NCI-H748 treated with DMSO at 0.1 percent for 48 hours (cell line): ENCODE measurements at places on chromosomes 11 and 22.

DNA sequence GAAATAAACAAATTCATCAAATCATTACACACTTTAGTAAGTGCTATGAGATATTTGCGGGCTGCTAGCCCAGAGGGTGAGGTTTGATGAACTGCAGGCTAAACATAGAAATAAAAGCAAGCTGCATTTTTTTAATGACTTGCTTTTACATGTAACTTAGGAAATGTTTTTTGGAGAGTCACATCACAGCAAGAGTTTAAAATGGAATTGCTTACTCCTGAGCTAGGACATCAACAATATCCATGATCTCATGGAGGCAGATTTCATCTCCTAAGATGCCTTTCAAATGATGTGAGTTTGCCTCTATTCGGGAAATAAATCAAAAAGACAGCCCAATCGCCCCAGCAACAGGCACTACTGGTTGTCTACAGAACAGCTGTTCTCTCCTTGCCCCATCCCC, 73.4 kb upstream of the CD44 start:
- DNase-seq: no peak

DNA sequence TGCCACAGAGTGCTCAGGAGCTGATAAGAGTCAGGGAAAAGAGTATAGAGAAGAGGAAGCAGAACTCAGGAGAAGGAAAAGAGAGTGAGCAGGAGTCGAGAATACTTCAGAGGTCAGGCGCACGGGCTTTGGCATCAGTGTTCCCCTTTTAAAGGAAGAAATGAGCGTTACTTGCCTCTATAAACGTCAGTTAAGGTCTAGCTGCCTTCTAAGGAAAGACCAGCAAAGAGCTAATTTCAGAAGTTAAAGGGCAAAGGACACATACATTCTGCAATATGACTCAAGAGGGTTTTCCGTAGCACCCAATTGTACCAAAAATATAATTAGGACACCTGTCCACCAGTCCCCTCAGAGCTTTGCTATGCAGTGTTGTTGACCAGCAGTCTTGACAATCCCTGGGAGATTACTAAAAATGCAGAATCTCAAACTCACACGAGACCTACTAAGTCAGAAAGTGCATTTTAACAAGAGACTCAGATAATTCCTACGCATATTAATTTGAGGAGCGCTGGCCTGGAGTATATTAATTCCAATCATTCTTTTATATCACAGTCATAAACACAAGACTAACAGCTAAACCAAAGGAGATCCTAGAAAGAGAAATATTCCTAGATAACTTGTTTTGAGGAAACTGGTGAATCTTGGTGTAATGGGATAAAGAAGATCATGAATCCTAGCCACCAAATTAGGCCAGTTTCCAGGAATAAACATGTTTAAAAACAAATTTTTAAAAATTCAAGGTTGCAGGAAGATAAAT, 249.0 kb downstream of the CADM1 start:
- no peak for DNase-seq

DNA sequence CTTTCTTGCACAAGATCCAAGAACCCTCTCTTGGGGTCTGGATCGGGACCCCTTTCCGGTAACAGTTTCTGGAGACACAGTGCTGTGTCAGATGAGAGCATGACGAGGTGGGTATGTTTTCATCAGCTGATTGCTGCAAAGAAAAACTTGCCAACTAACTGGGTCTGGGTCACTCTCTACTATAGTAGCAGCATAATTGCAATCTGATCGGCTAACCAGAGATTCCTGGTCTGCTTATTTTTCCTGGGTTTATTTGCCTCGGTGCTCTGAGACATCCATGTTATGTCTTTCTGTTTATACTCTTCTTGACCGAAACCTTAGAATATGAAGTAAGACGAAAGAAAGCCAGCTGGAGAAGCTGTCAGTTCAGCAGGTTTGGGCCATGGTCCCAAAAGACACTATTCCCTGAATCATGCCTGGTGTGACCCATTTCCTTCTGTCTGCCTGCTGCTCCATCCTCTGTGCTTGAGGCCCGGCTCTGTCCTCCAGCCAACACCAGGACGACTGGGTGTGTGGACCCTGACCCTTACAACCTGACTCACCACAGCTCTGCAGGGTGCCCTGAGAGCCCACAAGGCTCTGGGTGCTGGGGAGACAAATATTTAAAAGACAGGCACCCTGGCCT, 24.1 kb upstream of the CLMP start:
- no peak for DNase-seq

DNA sequence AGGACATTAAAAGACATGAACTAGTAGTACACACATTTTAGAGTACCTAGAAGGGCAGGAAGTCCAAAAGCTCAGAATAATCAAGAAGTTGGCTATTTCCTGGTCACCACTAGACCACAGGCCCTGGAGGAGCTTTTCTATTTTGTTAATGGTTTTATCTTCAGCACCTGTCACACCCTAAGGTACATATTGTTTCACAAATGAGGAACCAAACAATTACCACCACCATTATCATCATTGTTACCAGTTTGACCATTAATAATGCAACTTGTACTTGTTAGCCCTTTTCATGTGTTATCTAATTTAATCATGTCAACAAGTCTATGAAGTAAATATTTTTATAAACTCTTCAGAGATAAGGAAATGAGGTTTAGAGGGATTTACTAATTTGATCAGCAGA, 4.9 kb downstream of the MRPL48 start:
- no peak for DNase-seq

GRCh38 chr11:70804139-70804837, 406.0 kb downstream of the CTTN start:
- DNase-seq: no peak

GRCh38 chr22:45083659-45084305, 74.0 kb upstream of the PHF21B start:
- DNase-seq: no peak

- DNase-seq: no peak
Measured at GRCh38 chr11:111128076-111128870, 117.3 kb upstream of the POU2AF2 start.

DNA sequence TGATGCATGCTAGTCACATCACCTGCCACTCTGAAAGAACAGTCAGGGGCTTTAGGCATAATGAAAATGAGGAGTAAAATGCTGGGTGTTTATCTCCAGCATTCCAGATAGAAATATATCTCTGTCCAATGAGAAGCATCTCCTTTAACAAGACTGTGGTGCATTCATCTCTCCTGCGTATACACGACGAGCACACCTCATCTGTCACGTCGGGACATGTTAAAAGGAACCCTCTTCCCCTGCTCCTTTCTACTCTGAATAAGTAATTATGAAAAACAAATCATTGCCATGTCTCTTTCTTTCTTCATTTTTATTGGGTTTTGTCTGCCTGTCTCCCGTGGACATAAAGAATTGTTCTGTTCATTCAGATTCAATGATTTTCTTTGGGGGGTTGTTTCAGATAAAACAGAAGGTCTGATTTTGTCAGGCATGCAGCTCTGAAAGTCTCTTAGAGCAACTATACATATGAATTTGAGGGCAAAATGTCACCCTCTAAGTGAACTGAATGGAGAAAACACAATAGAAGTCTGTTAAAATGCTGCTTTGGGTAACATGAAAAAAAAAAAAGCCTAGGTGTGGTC, 195.0 kb downstream of the MAML2 start:
- no peak for DNase-seq

GRCh38 chr22:23193882-23194281, 13.6 kb downstream of the BCR start:
- no peak for DNase-seq

DNA sequence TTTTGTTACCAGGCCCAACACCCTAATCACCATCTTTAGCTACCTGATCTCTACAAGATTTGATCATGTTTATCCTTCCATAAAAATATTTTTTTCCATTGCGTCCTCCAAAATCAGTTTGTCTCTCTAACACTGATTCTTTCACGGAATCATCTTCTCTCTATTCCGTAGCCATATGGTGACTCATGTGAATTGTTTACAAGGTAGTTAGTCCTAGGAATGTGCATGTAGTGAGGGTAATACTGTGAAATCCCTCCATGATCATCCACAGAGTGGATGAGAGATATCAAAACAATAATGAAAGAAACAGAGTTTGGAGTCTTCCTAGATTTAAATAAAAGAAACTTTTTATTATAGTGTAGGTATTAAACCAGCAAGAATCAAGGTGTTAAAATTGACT, 230.2 kb downstream of the METTL15 start:
- DNase-seq: no peak

- DNase-seq: no peak
Measured at GRCh38 chr11:118524356-118524755, 2.9 kb upstream of the TTC36 start.

- DNase-seq: no peak
Measured at GRCh38 chr11:98183034-98183433, 837.7 kb upstream of the CNTN5 start.

GRCh38 chr11:45857961-45858474, 10.7 kb downstream of the CRY2 start:
- DNase-seq: no peak

GRCh38 chr11:58924230-58924629, 15.1 kb upstream of the GLYATL1 start:
- DNase-seq: peak; percentile 53

DNA sequence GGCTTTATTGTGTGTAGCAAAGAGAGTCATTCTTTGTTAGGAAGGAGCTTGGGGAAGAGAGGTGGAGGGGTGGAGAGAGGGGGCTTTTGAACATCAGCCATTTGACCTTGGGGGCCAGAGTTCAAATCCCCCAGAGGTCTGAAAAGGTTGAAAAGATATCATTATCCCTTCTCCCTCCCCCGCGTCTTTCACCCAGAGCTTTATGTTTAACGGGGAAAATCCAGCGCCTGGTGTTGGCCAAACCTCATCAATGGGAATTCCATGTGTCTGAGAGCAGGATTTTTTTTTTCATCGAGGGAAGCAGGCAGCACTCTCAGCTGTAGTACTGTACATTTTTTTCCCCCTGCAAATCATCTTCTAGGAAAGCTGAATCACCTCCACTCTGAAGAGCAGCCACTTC, 122.4 kb upstream of the HSD17B12 start:
- DNase-seq: no peak

DNA sequence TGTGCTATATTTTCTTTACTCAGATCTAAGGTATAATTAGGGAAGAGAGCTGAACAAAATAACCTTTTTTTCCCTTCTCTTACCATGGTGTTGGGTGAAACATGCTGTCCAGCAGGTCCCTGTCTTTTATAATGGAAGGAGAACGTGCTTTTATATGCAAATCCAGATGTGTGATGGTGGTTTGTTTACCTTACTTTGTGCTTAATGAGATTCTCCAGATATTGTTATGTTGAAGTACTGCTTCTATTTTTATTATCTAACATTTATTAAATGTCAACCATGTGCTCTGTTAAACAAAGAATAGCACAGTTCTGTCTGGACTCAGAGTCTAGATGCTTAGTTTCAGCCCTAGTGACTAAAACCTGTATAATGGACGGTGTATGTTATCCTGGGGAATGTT, 10.1 kb upstream of the GRIK4 start:
- no peak for DNase-seq

DNA sequence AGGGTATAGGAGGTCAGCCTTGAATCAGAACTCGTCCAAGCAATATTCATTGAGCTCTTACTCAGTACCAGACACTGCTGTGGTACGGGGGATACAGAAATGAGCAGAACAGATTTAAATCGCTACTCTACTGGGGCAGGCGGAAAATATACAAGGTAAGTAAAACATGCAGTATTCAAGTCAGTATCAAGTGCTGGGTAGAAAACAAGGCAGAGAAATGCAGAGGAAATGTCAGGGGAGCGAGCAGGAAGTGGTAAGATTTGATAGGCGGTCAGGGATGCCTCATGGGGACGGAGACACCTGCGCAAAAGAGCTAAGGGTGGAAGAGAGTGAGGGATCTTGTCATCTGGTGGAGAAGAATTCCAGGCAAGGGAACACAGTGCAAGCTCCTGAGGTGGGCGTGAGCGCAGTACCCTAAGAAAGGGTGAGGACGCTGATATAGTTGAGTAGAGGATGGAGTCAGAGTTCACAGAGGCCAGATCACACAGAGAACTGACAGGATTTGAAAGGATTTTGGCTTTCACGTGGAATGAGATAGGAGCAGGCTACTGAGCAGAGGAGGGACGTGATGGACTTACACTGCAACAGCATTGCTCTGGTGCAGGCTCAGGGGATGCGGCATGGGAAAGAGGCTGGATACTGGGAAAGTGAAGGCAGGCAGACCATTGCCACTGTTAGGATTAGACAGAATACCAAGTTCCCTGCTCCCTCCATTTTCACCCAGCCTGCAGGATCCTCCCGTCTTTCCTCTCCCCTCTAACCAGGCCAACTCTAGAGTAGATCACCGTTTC, 35.8 kb downstream of the SC5D start:
- DNase-seq: no peak

DNA sequence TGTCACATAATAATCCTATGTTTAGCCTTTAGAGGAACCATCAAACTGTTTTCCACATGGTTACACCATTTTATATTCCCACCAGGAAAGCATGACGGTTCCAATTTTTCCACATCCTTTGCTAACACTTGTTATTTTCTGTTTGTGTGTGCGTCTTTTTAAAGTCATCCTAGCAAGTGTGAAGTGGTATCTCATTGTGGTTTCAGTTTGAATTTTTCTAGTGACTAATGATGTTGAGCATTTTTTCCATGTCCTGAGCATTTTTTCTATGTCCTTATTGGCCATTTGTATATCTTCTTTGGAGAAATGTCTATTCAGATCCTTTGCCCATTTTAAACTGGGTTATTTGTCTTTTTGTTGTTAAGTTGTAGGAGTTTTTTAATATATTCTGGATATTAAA, 53.7 kb upstream of the DEPDC7 start:
- DNase-seq: no peak

GRCh38 chr11:37107415-37107814, 509.4 kb upstream of the RAG2 start:
- no peak for DNase-seq

- DNase-seq: no peak
Measured at GRCh38 chr11:12470236-12470635, 92.9 kb downstream of the PARVA start.

DNA sequence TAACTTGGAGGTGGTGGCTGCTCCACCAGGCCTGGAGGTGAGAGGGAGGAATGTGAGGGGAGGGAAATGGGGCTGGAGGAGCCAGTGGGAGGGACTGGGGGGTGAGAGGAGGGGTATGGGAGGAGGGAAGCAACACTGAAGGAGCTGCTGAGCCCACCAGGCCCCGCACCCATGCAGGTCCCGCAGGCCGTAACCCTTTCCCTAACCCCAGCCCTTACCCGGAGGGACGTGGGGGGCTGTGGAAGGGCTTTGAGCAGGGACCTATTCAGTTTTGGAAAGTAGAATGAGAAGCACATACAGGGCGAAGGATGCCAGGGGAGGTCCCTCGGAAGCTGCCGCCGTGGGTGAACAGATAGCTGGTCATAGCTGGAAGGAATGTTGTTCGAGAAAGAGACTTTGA, 33.9 kb upstream of the CRYBB3 start:
- no peak for DNase-seq
